Stomach (tissue), 19 donors: ENCODE measurements at places on chromosomes 4 and X. TPM values are rescaled to one million over a fixed set of nuclear protein-coding genes. Genes with fewer than 3 reads are reported as not detected.

DNA sequence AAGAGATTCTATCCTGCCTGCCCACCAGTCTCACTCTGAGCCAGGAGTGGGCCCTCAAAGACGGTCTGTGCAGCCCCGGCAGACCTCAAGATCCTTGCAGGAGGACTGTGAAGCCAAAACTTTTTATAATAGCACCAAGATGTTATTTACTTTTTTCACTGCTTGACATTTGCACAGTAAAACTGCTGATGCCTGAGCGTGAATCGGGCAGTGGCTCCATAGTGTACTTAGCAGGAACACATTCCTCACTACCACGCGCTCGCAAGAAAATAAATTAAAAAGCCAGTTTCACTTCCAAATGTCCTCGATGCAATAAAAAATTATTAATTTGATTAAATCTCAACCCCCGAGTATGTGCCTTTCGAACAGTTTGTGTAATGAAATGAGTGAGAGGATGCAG is 22.5 kb downstream of the GPM6B start:
- no peak overlapping the region for H3K4me3 ChIP-seq
- H3K27me3 ChIP-seq = no peaks in the 10 kb centered on the region

- peak overlapping the region; percentile 53 for H3K27ac ChIP-seq
- peak overlapping the region; percentile 44 for H3K4me3 ChIP-seq
- no peaks in the 10 kb centered on the region for H3K4me1 ChIP-seq
- no peak for DNase-seq
- no peaks in the 10 kb centered on the region for H3K36me3 ChIP-seq
Measured at GRCh38 chr4:118849867-118850487, 14.1 kb upstream of the SEC24D start.

DNA sequence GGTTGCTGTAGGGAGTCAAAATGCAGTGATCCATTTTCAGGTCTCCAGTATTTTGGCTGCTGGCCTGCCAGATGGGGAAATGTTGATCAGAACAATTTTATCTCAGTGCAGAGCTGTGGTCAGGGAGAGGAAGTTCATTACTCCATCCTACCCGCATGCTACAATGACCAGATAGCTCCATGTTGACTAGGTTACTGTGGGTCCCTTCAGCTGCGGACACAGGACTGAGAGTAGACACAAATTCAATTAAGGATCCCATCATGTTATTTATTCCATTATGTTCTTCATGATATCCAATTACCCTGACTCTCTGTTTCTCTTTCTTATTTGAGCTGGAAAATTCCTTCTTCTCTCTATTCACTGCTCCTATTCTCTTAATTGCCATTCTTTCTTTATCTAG is 16.3 kb downstream of the SYNPO2 start:
- no peak for DNase-seq
- H3K27ac ChIP-seq = peak overlapping the region; percentile 64
- no peaks in the 10 kb centered on the region for H3K27me3 ChIP-seq
- H3K4me1 ChIP-seq = peaks cover 16% of the 10 kb centered on the region

DNA sequence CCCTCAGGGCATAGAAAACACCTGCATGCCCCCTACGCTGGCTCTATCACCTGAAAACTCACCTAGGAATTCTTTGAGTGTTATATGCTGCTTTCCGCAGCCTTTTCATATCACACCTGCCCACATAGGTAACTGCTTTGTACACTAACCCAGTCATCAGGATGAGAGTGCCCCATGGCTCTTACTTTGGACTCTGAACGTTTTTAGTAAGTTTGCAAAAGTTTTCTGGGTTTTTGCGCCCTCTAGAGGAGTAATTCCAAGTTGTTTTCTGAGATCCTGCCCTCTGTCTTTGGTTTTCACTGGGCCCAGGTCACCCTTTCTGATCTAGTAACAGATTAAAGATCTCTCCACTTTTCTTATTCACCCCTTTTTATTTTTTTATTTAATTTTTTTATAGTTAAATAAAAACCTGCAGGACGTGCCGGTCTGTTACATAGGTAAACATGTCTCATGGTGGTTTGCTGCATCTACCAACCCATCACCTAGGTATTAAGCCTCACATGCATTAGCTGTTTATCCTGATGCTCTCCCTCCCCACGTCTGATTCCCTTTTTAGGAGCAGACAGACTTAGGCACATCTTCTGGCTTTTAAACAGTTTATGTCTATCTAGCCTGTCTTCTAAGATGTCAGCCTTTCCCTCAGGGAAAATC is 139.2 kb downstream of the NWD2 start:
- H3K27me3 ChIP-seq = no peaks in the 10 kb centered on the region
- H3K4me3 ChIP-seq = no peak overlapping the region
- H3K27ac ChIP-seq = no peak overlapping the region
- no peaks in the 10 kb centered on the region for H3K4me1 ChIP-seq
- H3K36me3 ChIP-seq = no peaks in the 10 kb centered on the region

GRCh38 chr4:150525321-150525868 is 56.6 kb upstream of the MAB21L2 start:
- H3K36me3 ChIP-seq = no peaks in the 10 kb centered on the region
- peak; percentile 16 for DNase-seq
- no peaks in the 10 kb centered on the region for H3K27me3 ChIP-seq
- H3K4me3 ChIP-seq = no peak overlapping the region
- no peaks in the 10 kb centered on the region for H3K4me1 ChIP-seq

DNA sequence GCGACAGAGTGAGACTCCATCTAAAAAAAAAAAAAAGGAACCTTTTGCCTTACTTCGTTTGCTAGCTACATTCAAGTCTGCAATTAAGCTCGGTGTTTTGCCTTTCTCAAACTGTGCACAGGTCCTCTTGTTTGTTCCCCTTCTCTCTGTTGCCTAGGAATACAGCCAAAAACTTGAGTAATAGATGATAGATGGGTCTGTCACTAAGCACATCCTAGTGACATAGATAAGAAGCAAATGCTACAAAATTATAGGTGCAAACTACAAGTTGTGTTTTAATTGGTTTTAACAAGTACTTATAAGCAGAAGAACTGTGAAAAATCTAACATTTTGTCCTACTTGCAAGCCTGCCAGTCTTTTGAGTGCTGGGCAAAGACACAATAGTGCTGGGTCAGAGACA is 95.2 kb downstream of the SNCA start:
- no peaks in the 10 kb centered on the region for H3K4me1 ChIP-seq
- no peak for DNase-seq
- H3K27me3 ChIP-seq = no peaks in the 10 kb centered on the region
- no peak overlapping the region for H3K27ac ChIP-seq
- H3K4me3 ChIP-seq = no peak overlapping the region
- no peaks in the 10 kb centered on the region for H3K36me3 ChIP-seq

DNA sequence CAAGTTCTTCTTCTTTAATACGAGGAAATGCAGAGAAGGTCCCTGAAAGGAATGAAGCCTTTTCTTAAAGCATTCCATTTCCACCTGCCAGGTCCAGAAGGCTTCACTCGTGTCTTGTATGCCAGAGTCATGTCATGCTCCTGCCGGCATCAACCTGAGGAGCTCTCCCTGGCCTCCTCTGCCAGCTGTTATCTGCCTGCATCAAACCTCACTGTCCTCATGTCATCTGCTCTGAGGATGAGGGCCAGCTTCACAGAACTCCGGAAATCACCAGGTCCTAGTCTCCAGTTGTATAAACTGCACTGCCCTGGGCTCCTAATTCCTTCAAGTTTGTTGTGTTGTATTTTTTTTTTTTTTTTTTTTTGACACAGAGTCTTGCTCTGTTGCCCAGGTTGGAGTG is 20.0 kb upstream of the S100G start:
- no peaks in the 10 kb centered on the region for H3K27me3 ChIP-seq
- peaks cover 5% of the 10 kb centered on the region for H3K36me3 ChIP-seq
- no peak for DNase-seq
- H3K4me3 ChIP-seq = no peak overlapping the region
- H3K27ac ChIP-seq = no peak overlapping the region
- no peaks in the 10 kb centered on the region for H3K4me1 ChIP-seq

The SPANXB1 gene
- total RNA-seq = not detected

The PPEF2 gene
- total RNA-seq = not detected

The FBXW7 gene
- total RNA-seq = 22.8 TPM

The PAGE5 gene
- not detected for total RNA-seq

The UGT2B10 gene
- 0.29 TPM for total RNA-seq

The PRDM8 gene
- total RNA-seq = not detected

DNA sequence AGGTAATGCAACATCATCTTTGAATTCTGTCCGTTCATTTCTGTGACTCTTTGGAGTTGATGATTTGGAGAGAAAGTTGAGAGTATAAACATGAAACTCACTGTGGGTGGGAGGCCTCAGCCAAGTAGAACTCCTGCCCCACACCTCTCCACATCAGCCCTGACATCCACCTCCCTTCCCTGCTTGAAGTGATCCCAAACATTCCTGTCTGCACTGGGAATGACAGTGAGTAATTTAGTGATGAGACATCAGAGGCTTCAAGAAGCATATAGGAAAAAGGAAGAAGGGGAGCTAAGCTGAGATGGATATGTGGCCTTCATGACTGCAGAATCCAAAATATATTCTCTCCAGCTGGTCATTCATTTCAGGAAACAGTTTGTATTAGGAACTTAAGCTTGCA is 151.8 kb downstream of the SPATA18 start:
- H3K4me1 ChIP-seq = no peaks in the 10 kb centered on the region
- no peak overlapping the region for H3K4me3 ChIP-seq
- H3K27me3 ChIP-seq = no peaks in the 10 kb centered on the region
- DNase-seq = no peak

DNA sequence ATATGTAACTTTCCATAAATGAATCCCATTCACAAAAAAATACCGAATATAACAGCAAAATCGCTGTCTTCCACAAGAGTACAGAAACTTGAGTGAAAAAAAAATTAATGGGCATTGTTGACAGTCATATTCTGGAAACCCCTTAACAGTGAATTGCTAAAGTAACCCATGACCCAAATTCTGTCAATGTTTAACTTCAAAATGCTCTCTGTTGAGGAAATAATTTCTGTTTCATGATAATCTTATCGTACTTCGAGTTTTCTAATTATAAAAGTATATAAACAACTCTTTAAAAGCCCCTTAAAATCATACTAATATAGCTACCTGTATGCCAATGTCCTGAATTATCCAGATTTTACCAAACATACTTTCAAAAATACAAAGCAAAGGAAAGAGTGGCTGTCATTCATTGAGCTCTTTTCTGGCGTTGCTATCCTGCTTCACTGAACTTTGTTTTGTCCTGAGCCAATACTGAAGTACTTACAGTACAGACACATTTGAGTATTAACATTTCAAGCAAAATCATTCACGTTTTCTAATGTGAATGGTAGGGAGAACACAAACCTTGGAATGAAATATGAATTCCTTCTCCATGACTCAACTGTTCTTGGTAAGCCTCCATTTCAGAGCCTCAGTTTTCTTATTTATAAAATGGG is 2.4 kb downstream of the XAGE3 start:
- no peaks in the 10 kb centered on the region for H3K27me3 ChIP-seq
- H3K27ac ChIP-seq = no peak overlapping the region
- peak; percentile 37 for DNase-seq
- H3K4me3 ChIP-seq = no peak overlapping the region

The ATOH1 gene
- total RNA-seq = not detected

The BTC gene
- 4.1 TPM for total RNA-seq

GRCh38 chrX:10079231-10079630 is 77.5 kb upstream of the CLCN4 start:
- peak; percentile 27 for DNase-seq
- peaks cover 7% of the 10 kb centered on the region for H3K27me3 ChIP-seq
- peaks cover 11% of the 10 kb centered on the region for H3K36me3 ChIP-seq
- H3K4me1 ChIP-seq = peaks cover 24% of the 10 kb centered on the region
- H3K27ac ChIP-seq = no peak overlapping the region

- peaks cover 66% of the 10 kb centered on the region for H3K27me3 ChIP-seq
- peak; percentile 11 for DNase-seq
- H3K4me1 ChIP-seq = no peaks in the 10 kb centered on the region
- no peaks in the 10 kb centered on the region for H3K36me3 ChIP-seq
Measured at GRCh38 chrX:638482-639131, 8.0 kb downstream of the SHOX start.

DNA sequence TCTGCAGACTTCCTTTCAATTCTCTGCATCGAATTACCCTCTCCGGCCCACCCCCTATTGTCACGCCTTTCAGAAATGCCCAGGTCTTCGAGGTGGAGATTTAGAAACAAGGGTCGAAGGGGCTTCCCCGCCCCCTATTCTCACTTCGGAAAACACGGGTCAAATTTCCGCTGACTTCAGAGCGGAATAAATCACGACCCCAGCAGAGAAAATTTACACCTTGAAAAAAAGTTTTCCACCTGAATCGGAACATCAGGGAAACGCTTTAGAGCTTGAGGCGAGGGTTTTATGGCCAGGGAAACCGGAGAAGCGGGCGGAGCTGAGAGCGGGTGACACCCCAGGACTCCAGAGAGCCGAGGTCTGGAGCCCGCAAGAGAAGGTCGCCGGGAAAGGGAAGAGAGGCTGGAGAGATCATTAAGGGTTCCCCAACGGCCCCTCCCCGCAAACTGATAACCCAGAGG is 1.6 kb downstream of the SHISA3 start:
- peak overlapping the region; percentile 49 for H3K4me3 ChIP-seq
- no peaks in the 10 kb centered on the region for H3K36me3 ChIP-seq
- no peaks in the 10 kb centered on the region for H3K27me3 ChIP-seq
- H3K4me1 ChIP-seq = peaks cover 31% of the 10 kb centered on the region

DNA sequence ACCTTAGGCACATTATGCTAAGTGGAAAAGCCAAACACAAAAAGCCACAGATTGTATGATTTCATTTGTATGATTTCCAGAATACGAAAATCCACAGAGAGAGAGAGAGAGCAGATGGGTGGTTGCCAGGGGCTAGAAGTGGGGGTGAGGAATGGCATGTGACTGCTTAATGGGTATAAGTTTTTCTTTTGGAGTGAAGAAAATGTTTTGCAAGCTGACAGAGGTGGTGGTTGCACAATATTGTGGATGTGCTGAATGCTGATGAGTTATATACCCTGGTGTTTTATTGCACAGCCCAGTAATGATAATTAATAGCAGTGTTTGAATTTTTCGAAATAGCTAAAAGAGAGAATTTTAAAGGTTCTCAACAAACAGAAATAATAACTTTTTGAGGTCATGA is 386.1 kb upstream of the HS3ST1 start:
- DNase-seq = no peak
- H3K4me3 ChIP-seq = no peak overlapping the region
- H3K36me3 ChIP-seq = no peaks in the 10 kb centered on the region
- H3K4me1 ChIP-seq = no peaks in the 10 kb centered on the region
- no peak overlapping the region for H3K27ac ChIP-seq

DNA sequence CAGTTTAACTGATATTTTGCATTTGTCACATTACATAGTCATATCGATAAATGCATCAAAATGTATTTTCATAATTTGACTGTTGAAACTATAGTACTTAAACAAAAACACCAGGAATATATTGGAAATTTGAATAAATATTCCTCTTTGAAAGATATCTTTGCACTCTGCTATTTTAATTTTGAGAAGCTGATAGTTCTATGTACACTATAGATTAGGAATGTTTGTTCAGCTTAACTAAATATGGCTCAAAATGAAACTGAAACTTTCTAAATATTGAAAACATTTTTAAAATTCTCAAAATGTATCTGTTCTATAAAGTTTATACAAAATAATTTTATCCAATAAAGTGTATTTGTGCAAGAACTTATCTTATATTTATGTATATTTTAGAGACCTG is 510.1 kb downstream of the FSTL5 start:
- no peak for DNase-seq
- H3K27me3 ChIP-seq = no peaks in the 10 kb centered on the region
- no peaks in the 10 kb centered on the region for H3K36me3 ChIP-seq
- H3K4me1 ChIP-seq = no peaks in the 10 kb centered on the region

The MAGEB1 gene
- not detected for total RNA-seq
